ENCODE measurements at places on chromosomes 1 and 21.

- no peak for DNase-seq
Observed at GRCh38 chr1:180247580-180247979, 17.5 kb downstream of the LHX4 start.

- DNase-seq = no peak
Observed at GRCh38 chr1:44144962-44145756, 3.7 kb upstream of the KLF18 start.

GRCh38 chr1:198435056-198435455, 105.4 kb downstream of the ATP6V1G3 start:
- DNase-seq = no peak

DNA sequence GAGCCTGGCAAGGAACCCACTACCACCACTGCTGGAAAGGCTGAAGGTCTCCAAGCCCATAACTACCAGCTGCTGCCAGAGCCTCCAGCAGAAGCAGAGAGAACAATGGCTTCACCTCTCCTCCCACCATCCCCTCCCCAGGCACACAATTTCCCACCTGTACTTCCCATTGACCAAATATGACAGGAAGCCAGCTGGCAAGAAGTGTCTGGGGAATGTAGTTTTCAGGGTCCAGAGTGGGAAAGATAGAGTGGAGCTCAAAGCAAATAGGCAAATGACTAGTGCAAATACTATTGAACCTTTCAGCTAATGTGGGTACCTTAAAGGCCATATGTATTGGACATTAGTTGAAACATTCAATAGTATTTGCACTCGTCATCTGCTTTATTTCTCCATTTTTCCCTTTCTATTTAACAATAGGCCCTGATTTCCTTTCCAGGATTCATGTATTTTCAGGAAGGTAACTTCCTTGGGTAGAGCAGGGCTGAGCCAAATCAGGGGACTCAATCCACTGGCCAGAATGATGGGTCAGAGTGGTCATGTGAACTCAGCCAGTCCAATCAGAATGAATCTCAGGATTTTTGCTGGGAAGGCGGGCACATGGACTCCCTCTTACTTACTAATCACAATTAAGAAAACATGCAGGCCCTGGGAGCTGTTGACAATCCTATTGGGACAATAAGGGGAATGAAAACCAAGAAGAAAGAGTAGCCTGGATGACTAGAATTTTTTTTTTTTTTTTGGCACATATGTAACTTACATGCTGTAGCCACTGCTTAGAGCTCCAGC, 12.1 kb upstream of the NFYC start:
- DNase-seq = no peak

- no peak for DNase-seq
Observed at GRCh38 chr1:162527314-162527713, 29.7 kb downstream of the UHMK1 start.

DNA sequence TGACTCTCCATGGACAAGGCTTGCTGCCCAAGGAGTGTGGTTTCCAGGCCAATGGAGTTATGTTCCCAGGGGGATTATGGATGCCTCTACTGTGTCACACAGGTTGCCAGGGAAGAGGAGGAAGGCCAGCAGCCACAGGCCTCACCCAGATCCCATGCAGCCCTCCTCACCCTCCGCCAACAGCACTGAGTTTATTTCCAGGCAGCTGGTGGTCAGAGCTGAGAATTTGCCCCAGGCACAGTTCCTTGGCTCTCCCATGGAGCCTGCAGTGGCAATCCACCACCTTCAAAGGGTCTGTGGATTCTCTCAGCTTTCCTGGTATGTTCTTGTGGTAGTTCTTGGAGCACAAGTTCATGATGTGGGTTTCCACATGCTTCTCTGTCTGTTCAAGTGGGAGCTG, 79.2 kb downstream of the NTNG1 start:
- no peak for DNase-seq

DNA sequence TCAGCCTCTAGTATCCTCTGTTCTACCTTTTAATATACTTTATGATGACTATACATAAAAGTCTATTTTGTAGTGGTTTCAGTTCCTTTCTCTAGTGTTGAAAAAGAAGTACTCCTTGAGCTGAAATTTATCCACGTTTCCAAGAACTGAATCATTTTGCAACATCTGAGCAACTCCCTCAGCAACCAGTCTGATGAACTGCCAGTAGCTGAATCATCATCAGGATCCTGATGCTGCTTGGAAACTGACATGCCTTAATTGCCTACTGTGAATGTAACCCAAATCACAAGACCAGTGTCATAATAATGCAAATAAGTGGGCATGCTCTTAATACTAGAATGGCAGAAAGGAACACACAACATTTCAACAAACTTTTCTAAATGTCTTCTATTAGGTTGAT, 103.3 kb downstream of the CYYR1 start:
- no peak for DNase-seq

DNA sequence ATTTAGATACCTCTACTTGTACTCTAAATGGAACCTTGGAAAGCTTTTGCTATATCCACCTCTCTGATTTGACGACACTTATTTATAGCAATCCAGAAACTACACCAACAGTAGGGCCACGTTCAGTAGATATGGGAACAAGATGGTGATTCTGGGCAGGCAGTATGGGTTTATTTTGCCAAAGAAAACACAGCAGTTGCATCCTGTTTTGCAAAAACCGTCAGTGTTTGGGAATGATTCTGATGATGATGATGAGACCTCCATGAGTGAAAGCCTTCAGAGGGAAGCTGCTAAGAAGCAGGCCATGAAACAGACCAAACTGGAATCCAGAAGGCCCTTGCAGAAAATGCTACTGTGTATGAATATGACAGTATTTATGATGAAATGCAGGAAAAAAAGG, 41.5 kb upstream of the NEXN start:
- no peak for DNase-seq

GRCh38 chr1:204448344-204448964, 36.8 kb upstream of the PPP1R15B start:
- DNase-seq = no peak

DNA sequence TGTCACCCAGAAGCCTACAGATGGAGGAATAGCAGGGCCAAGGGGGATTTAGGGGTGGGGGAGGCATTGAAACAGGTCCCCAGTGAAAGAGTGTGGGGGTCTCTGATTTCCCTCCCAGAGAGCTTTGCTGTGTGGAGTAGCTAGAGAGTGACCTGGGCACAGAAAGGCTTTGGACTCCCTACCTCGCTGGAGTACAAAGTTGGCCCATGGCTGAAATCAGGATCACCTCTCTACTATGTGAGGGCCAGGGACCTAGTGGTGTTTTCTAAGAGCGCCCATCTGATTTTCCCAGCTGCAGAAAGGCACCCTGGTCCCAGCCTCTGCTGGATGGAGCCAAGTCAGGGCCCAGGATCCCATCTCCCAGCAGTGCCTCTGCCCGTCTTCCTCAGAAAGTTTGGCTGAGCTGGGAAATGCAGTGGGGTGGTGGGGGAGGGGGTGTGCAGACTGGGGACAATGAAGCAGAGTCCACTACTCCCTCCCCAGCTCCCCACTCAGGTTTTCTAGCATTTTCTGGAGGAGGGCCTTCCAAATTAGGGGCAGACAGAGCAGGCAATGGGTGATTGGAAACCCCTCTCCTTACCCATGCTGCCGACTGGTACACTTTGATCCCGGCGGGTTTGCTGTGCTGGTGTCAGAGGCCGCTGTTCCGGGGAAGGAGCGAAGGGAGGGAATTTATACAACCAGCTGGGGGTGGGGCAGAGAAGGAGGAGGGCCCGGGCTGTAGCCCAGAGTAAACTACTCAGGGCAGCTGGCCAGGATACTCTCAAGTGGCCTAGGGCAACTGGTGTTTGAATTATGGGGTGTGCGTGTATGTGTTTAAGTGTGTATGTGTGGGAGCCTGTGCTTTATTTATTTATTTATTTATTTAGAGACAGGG, at the start of gene SELENBP1:
TSS of gene SELENBP1 (minus strand) at position 648 of the 877 bp plus-strand sequence. CDS start at position 584, 64 bp downstream.
- DNase-seq = no peak

- no peak for DNase-seq
Observed at GRCh38 chr1:244248426-244248825, 197.3 kb downstream of the ZBTB18 start.

- no peak for DNase-seq
Observed at GRCh38 chr1:47590523-47591225, 152.8 kb downstream of the FOXD2 start.

DNA sequence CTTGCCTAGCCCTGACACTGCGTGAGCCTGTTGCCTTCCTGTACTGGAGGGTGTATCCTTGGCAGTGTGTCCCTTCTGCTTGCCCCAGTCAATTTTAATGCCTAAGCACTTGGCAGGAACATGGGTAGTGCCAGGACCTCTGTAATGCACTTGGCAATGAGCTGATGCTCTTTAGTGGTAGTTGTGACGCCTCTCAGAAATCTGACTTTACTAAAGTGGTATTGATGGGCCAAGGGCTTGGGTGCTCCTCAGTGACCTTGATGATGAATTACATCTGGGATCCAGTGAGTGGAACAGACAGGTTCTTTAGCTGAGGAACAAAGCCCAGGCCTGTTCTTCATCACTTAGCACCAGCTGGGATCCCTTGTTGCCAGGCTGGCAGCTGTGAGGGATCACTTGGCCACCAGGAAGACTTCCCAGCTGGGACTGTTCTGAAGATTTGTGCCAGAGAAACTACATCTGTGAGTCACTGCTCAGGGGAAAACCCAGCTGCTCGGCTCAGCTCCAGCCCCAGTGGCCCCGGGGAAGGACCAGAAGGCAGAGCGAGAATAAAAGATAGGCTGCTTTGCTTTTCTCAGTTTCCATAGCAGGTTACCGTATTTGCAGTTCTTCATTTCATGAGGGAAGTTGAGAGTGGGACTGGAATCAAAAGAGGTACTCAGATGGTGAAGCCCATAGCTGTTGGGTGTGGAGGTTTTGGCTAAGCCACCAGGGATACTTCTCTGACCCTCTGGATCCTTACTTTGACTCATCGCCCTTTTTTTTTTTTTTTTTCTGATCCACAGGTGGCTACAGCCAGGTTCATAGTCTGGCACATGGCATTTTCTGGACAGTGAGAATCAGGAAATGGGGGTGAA, 28.5 kb upstream of the KCNA2 start:
- peak; percentile 30 for DNase-seq

DNA sequence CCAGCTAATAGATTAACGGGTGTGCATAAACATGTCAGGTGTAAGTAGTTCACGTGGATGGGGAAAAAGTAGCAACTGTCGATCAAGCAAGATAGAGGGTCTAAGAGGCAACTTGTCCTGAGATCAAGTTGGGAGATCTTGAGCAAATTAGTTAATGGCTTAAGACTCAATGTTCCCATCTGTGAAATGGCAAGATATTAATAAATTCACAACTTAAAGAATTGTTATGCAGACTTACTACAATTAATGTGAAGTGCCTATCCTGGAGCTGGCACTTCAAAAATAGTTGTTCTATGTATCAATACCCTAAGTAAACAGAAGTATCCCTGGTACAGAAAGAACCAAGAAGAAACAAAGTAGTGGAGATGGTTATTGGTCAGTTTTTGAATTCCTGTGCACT, 312.4 kb downstream of the ASTN1 start:
- DNase-seq = no peak

DNA sequence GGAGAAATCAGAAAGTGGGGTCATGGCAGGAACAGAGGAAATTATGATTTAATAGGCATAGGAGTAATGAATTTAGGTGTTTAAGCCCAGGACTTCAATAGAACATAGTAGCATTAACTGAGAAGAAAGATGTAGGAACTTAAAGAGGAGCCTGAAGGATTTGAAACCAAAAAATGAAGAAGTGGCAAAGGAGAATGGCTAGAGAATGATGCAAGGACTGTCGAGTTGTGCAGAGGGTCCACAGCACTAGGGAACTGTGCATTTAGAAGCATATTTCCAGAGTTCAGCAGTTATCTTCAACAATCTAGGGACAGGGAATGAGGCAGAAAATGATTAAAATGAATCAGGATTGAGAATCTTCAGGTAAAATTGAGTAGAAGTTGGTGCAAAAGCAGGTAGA, 328.1 kb upstream of the LYPLAL1 start:
- no peak for DNase-seq

DNA sequence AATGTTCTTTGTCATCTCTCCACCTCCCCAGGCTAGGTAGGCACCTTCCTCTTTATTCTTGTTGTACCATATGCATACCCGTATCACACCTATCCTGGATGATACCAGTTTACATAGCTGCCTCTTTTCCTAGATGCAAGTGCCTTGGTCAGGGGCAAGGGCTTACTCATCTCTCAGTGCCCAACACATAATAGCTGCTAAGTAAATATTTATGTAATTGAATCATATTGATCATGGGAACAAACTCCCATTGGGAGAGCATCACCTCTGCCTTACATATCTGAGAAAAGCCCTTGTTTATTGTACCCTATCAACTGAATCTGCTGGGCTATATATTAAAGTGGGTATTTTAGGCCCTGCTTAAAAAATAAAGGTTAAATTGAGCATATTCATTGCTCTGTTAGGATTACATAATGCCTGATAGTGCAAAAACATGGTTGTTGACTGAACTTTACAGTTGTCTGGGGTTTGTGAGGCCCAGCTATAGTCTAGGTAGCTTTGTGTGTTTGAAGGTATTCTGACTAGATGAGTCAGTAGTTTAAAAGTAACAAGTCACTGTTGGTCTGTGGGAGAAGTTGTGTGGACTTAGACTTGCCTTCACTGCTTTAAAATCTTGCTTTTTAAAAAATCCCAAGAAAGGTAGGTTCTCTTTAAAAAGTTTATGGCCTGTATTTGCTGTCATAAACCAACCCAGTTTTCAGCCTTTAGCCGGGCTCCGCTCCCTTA, 82.6 kb downstream of the OLFML2B start:
- DNase-seq = no peak

- no peak for DNase-seq
Observed at GRCh38 chr1:54540582-54541295, 7.3 kb upstream of the ACOT11 start.

GRCh38 chr1:92029241-92029922, 403 bp upstream of the EPHX4 start:
- DNase-seq = no peak

GRCh38 chr1:66336641-66336990, 197.3 kb upstream of the SGIP1 start:
- no peak for DNase-seq

Measured in stimulated activated CD8-positive, alpha-beta memory T cell treated with anti-CD3 and anti-CD28 coated beads, Interleukin-15, amount 100 ng/mL, for 1 hour (primary cell).